ENCODE measurements at places on chromosomes 16 and 17. TPM values are rescaled to one million over a fixed set of nuclear protein-coding genes. Genes with fewer than 3 reads are reported as not detected.

- no peak for DNase-seq
Measured at GRCh38 chr16:1790611-1791255, 2.8 kb downstream of the IGFALS start.

Gene C17orf100
- total RNA-seq, result 1.6 TPM

- DNase-seq, result no peak
Measured at GRCh38 chr16:57633383-57634064, 5.1 kb downstream of the ADGRG1 start.

DNA sequence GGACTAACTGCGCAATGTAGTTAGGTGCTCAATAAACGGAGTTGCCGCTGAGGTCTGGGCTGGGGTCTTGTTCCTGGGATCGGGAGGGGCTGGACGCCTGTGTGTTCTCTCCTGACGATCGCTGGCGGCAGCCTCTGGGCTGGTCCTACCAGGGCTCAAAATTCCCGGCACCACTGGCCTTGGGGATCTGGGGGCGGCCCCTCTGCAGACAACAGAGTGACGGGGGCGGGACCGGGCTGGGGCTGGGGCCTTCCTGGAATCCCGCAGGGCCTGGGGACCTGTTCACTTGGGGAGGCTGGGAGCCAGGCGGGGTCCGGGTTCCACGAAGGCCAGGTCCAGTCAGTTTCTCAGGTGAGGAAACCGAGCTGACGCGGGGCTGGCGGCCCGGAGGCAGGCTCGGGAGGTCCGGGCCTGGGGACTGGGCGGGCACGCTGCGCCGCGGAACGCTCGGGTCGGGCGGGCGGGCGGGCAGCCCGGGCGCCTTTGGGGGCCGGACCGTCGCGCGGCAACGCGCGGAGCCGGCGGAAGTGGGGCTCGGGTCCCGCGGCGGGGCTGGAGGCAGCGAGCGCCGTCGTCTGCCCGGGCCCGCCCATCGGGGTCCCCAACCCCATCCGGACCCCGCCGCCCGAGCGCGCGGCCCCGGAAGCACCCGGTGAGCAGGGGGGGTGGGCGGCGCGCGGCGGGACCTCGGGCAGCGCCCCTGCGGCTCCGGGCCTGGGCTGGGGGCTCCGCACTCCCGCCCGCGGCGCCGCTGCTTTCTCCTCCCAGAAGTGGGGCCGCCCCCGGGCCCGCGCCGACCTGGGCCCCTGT, at the start of gene PIGQ:
TSS of gene PIGQ (plus strand) at position 524 of the 810 bp plus-strand sequence. CDS start 4,107 bp downstream, outside the sequence.
- DNase-seq, result peak; percentile 63

DNA sequence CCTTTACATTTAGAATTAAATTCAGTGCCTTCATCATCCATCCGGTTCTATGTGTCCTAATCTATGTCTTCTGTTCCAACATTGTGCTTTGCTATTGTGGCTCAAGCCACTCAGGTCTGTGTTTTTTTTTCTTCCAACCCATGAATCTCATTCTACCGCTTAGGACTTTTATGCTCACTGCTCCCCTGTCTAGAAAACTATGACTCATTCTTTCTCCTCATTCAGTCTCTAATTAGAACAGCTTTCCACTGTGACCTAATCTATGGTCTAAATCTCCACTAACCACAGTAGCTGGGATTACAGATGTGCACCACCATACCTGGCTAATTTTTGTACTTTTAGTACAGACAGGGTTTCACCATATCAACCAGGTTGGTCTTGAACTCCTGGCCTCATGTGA, 418.7 kb downstream of the KCNJ2 start:
- DNase-seq, result no peak

DNA sequence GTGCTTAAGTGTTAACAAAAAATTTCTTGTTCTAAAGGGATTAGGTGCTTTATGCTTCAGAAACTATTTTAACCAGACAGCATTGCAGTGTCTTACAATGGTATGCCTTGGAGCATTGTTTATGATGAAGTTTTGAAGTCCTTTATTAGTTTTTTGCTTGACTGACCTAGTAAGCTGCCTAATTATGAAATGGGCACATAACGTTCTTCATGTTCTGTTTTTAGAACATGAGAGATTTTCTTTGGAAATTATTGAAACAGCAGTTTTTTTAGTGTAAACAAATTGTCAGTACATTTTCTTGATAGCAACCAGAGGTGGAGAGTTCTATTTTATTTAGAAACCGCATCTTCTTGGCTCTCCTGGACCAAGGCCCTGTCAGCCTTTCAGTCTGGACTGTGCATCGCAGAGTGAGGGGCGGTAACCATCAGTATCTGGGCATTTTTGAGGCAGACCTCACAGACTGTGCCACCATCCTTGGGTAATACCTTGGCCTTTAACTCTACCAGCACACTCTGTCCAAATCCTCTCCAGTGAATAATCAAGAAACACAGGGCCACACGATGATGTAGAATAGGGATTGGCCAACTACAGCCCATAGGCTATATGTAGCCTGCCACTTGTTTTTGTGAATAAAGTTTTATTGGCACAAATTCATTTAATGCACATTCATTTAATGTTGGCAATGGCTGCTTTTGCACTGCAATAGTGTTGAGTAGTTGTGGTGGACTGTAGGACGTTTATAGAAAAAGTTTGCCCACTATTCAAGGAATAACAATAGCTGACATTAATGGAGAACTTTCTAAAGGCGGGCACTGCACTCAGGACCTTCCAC, 81.1 kb downstream of the VPS35L start:
- DNase-seq, result no peak

DNA sequence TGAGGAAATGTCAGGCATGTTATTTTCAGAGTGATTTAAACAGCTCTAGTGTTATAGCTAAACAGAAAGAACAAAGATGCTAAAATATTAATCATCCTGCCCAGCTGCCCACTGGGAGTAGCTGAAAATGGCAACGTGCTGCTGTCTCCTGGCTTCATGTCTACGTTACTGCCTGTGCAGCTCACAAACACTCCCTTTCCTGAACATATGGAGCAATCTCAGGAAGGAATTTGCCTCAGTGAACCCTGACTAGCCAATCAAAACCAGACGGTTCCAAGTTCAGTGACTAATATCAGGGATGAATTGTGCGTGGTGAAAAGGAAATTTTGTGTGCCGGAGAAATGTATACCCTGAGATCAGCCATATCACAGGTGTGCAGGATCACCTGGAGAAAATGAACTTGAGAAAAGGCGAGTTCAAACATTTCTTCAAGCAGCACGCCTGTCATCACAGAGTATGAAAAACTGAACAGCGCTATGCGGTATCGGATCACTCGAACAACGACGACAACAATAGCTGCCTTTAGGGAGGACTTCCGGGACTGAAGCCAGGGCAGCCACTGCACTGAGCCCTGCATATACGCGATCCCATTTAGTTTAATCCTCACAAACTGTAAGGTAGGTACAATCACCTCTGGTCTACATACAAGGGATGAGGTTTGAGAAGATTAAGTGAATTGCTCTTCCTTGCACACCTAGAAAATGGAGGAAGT, 110.3 kb downstream of the STX8 start:
- no peak for DNase-seq

DNA sequence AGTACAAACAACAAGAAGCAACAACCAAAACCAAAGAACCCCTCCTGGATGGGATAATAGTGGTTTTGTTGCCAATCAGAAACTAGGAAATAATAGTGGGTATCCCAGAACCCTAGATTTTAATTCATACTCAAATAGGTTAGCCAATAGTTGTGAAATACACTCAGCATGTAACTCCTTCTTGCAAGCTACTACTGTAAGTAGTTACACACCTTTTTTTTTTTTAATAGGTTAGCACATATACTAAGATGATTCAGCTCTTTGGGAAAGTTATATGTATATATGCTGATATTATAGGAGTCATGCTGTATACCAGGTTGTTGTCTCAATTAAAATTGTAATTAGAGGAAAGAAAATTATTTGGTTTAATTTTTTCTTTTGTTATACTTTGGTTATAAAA, 92.5 kb upstream of the HAS3 start:
- DNase-seq, result no peak

- no peak for DNase-seq
Measured at GRCh38 chr16:59887856-59888255, 1153.7 kb upstream of the GOT2 start.

DNA sequence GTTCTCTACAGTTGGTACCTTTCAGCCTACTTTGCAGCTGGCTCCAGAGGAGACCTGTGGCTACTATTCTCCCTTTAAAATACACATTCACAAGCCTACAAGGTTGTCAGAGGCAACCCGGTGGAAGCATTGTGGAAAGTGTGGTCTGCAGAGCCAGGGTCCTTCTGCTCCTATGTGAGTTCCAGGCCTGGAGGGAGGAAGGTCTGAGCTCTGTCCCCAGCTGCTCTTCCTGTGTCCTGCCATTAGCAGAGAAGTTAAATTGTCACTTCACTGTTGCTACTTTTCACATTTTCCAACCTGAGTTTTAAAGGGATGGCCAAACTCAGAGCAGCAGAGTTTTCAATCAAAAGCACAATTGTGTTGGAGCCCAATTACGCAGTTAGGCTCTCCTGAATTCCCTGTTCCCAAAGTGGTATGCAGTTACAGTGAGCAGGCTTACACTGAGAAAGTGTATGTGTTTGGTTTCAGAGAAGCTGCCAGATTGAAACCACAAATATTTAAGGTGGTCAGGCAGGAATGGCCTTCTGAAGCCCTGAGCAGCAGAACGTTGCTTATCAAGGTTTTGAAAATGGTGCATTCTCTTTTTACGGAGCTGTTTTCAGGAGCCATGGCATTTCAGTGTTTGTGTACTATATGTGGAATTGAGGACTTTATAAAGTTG, 25.0 kb downstream of the MAP3K3 start:
- no peak for DNase-seq

Gene GRAP
- total RNA-seq, result 11.9 TPM

- DNase-seq, result no peak
Measured at GRCh38 chr16:89142474-89143195, 28.9 kb upstream of the CDH15 start.

Gene ASPHD1
- 2.1 TPM for total RNA-seq

- no peak for DNase-seq
Measured at GRCh38 chr16:2196162-2196980, at the start of gene CASKIN1. TSS of gene CASKIN1 (minus strand) at chr16:2196605. CDS start at chr16:2196432, 173 bp downstream.

DNA sequence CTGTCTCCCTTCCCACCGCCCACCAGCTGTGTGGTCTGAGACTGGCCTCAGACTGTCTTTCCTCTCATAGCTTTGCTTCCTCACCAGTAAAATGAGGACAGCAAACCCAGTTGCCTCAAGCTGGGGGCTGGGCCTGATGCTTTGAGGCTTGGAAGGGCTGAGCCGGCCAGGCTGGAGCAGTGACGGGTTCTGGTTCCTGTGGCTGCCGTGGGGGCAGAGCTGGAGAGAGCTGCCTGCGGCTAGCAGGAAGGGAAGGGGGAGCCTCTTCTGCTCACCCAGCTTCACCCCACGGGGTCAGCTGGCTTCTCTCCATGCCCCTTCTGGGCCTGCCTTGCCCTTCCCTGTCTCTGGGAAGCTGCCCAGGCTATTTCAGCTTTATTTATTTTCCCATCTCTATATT, 23.7 kb downstream of the LASP1 start:
- peak; percentile 75 for DNase-seq

Gene NUPR1
- total RNA-seq, result not detected

Gene ADAD2
- 0.16 TPM for total RNA-seq

- DNase-seq, result peak; percentile 30
Measured at GRCh38 chr17:43753493-43754129, 5.0 kb downstream of the SOST start.

- DNase-seq, result no peak
Measured at GRCh38 chr16:66703406-66704215, 7.1 kb upstream of the CMTM4 start.

GRCh38 chr16:17817260-17817659, 346.5 kb upstream of the XYLT1 start:
- no peak for DNase-seq

- no peak for DNase-seq
Measured at GRCh38 chr16:86384263-86384649, 126.1 kb upstream of the FOXF1 start.

Gene BTBD17
- not detected for total RNA-seq

Gene SSTR5
- not detected for total RNA-seq

GRCh38 chr16:1902547-1903219, 15.5 kb downstream of the HS3ST6 start:
- DNase-seq, result no peak

- peak; percentile 43 for DNase-seq
Measured at GRCh38 chr16:68291227-68291626, 19.5 kb downstream of the SLC7A6OS start.

Gene CSH2
- not detected for total RNA-seq

- no peak for DNase-seq
Measured at GRCh38 chr17:75459590-75460267, 3.3 kb downstream of the TMEM94 start.

GRCh38 chr17:44079877-44080821, 9.6 kb downstream of the G6PC3 start:
- no peak for DNase-seq

Gene EFNB3
- total RNA-seq, result not detected

DNA sequence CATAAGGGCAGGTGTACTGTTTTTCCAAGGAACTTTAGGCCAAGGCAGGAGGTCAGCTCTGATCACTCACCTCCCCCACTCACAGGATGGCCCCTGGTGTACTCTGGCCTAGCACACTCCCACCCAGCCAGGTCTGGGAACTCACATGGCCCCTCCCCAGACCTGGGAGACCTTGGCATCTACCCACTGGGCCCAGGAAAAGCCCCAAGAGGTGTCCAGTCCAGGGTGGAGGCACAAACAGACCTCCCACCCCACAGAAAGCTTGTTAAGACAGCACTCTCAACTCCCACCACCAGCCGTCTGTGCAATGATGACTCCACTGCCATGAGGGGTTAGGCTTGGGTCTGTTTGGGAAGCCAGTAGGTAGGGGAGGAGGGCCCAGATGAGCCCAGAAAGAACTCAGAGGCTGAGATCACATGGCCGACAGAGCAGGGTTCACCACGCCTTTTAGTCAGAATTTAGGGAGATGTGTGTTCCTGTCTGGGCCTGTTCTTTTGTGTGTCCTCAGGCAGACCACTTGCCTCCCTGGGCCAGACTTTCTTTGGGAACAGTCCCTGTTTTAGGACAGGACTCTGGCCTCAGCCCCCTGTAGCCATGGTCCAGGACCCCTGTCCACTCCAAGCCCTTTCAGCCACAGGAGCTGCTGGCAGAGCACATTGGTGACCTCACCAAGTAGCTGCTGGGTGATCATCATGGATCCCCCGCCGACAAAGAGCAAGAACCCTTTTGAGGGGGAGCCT, 12.1 kb upstream of the CBFB start:
- DNase-seq, result peak; percentile 1

- DNase-seq, result no peak
Measured at GRCh38 chr17:14048169-14048568, 21.1 kb upstream of the COX10 start.

Gene C16orf86
- 2.8 TPM for total RNA-seq

Gene FAM234A
- 21.5 TPM for total RNA-seq

Gene TELO2
- 62.1 TPM for total RNA-seq

Gene MYH13
- not detected for total RNA-seq

DNA sequence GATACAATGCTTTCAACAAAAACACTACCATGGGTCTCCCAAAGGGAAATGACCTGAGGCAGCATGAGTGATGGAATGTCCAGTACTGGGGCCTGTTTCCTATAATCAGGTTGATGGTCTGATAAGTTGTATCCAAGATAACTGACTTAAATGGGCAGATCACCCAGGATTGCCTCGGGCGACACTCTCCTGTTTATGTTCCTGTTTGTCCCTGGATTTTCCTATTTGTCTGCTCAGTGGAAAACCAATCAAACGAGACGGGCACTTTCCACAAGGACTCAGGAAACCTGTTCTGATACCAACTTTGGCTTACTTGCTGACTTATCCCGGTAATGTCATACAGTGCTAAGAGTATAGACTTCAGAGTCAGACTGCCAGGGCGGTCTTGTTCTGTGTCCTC, 27.4 kb downstream of the USP43 start:
- no peak for DNase-seq

Gene CHST6
- total RNA-seq, result not detected

GRCh38 chr17:50203086-50203485, 1.7 kb upstream of the COL1A1 start:
- no peak for DNase-seq

Gene SCO1
- 45.3 TPM for total RNA-seq

- no peak for DNase-seq
Measured at GRCh38 chr16:68564382-68564985, 25.4 kb downstream of the ZFP90 start.

Measured in activated CD8-positive, alpha-beta T cell treated with anti-CD3 and anti-CD28 coated beads for 36 hours (primary cell).